Activated B cell treated with CpG ODN at 0.5 μM for 24 hours (primary cell): ENCODE measurements at places on chromosomes 2 and 18.

DNA sequence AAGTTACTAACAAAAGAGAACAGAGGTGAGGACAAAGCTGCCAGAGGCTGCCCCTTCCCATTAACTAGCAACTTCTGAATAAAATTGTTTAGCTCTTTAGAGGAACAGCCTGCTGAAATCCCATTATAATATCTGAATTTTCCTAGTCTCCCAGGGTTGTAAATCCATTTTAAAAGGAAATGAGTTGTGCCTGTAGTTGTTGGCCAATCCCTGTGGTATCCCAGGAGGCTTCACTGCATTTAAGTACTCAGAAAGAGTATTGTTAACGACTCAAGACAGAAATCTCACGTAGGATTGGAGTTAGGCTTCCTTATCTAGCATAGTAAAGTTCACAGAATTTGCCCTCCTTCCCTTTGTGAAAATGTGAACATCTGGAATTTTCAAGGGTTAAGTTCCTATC is 8.9 kb downstream of the LAPTM4A start:
- H3K4me3 ChIP-seq: no peak overlapping the region
- DNase-seq: no peak
- H3K27me3 ChIP-seq: no peaks in the 10 kb centered on the region
- no peak overlapping the region for H3K27ac ChIP-seq
- peaks cover 41% of the 10 kb centered on the region for H3K4me1 ChIP-seq
- H3K36me3 ChIP-seq: peaks cover 52% of the 10 kb centered on the region

DNA sequence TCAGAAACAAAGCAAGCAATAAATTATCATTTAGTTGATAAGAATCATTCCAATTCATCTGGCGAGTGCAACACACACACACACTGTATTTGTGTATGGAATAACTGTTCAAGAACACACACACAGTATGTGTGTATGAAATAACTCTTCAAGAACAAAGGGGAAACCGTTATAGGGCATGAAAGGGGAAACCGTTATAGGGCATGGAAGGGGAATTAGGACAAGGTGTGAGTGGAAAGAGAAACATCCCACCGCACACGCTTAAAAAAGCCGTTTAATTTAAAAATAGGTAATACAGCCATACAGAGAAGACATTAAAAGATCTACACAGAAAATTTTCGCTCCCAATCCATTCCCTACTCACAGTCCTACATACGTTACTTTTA is 607 bp upstream of the TSN start:
- H3K27me3 ChIP-seq: no peaks in the 10 kb centered on the region
- peaks cover 34% of the 10 kb centered on the region for H3K4me1 ChIP-seq
- DNase-seq: no peak
- H3K4me3 ChIP-seq: peak overlapping the region; percentile 93
- peak overlapping the region; percentile 80 for H3K27ac ChIP-seq
- peaks cover 33% of the 10 kb centered on the region for H3K36me3 ChIP-seq

DNA sequence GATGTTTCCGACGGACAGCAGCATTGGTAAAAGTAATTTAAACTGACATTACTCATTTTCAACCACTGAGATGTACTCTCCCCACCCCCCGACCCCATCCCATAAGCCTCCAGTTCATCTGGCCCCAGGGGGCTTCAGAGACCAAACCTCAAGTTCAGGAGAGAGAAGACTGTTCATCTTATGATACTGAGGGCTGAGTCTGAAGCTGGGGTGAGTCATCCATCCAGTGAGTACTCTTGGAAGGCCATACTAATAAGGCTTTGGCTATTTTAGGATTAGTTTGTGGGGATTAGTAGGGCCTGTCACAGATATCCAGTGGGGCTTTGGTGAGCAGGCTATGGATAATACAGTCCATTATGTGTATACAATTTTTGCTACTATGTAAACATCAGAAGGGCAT is 125.3 kb upstream of the APCDD1 start:
- no peaks in the 10 kb centered on the region for H3K4me1 ChIP-seq
- H3K27ac ChIP-seq: no peak overlapping the region

DNA sequence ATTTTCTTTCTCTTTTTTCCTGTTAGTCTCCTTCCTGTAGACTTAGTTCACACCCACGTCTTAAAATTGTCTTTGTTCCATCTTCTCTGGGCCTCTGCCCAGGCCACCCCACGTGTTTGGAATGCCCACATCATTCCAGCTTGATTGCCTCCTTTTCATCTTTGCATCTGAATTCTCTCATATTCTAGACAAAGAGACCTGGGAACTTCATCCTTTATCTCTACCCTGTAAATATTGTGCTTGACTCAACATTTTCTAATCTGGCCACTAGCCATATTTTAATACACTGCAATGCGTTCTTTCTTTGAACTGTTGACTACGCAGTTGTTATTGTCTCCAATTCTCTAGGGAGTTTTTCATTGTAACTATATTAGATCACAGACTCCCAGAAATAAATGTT is 187.5 kb upstream of the NRXN1 start:
- no peaks in the 10 kb centered on the region for H3K27me3 ChIP-seq
- H3K4me3 ChIP-seq: no peak overlapping the region
- H3K27ac ChIP-seq: no peak overlapping the region
- no peaks in the 10 kb centered on the region for H3K4me1 ChIP-seq
- no peaks in the 10 kb centered on the region for H3K36me3 ChIP-seq

DNA sequence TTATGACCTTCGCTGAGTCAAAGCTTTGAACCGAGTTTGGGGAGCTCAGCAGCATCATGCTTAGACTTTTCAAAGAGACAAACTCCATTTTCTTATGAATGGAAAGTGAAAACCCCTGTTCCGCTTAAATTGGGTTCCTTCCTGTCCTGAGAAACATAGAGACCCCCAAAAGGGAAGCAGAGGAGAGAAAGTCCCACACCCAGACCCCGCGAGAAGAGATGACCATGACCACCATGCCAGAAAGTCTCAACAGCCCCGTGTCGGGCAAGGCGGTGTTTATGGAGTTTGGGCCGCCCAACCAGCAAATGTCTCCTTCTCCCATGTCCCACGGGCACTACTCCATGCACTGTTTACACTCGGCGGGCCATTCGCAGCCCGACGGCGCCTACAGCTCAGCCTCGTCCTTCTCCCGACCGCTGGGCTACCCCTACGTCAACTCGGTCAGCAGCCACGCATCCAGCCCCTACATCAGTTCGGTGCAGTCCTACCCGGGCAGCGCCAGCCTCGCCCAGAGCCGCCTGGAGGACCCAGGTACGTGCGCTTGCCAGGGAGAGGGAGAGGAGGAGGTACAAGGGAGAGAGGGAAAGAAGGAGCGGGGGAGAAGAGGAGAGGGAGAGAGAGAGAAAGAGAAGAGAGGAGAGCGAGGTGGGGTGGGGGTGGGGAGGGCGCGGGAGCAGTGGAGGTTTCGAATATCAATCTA is at the start of gene DLX1:
Gene DLX1, plus strand, starts transcription at position 48 of the 700 bp plus-strand sequence. Its CDS starts 171 bp downstream, at position 219.
- H3K36me3 ChIP-seq: peaks cover 2% of the 10 kb centered on the region
- peaks cover 39% of the 10 kb centered on the region for H3K4me1 ChIP-seq
- H3K27me3 ChIP-seq: peaks cover 74% of the 10 kb centered on the region
- no peak for DNase-seq
